ENCODE measurements at places on chromosomes 4 and X. TPM values are rescaled to one million over a fixed set of nuclear protein-coding genes. Genes with fewer than 3 reads are reported as not detected.
A peak's percentile ranks its signal among the peaks of the same experiment; 100 is the strongest.

DNA sequence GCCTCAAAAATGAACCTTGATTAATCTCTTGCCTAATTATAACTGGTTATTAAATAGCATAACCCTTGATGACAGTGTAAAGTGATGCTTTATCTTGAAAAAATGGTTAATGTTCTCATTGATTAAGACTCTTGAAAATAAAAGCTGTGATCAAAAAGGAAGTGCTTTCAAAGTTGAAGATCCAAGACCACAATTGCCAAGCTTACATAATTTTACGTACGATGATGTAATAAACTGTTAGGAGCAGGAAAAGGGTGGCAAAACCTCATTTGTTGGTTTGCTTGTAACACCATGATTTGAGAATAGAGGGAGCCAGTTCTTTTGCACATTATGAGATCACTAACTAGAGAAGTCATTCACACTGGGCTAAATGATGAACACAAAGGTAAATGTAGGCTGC is 322.2 kb downstream of the ADGRL3 start:
- DNase-seq, result no peak

The GC gene
- 3,366 TPM for total RNA-seq

GRCh38 chr4:7632341-7632740 is 197.6 kb upstream of the PSAPL1 start:
- no peak for DNase-seq

DNA sequence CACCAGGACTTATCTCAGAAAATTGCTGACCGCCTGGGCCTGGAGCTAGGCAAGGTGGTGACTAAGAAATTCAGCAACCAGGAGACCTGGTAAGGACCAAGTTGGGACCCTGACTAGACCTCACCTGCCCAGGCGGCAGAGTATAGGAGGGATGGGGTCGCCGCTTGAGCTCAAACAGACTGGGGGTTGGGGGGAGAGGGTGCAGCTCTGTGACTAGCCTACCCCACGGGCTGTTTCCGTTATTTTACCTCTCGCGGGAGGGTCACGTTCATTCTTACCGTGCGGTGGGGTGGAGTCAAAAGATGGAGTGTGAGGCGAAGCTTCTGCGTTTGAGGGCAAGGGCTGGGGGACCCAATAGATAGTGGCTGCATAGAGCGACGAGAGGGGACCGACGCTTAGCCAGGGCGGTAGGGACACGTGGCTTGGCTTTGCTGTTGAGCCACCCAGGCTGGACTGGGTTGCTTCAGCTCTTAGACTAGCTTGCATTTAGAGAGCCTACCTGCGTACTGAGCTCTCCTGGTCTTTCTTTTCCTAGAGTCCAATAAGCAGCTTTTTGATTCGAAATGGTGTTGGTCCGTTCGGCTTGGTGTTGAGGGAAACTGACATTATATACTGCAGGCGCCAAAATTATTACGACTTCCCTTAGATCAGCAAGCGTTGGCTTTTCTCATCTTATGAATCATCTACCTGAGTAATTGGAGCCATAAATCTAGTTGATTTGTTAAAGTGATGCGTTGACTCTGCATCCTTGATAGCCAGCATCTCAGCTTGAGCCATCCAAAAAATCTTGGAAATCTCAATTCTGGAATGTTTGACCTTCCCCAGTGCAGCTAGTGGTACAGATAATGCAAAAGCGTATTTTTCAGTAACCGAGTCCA is 591 bp downstream of the PRPS1 start:
- peak; percentile 46 for DNase-seq

The GPR82 gene
- total RNA-seq, result 0.28 TPM

The YY2 gene
- total RNA-seq, result 0.53 TPM

- DNase-seq, result no peak
Observed at GRCh38 chr4:185122681-185123345, 20.3 kb upstream of the SLC25A4 start.

DNA sequence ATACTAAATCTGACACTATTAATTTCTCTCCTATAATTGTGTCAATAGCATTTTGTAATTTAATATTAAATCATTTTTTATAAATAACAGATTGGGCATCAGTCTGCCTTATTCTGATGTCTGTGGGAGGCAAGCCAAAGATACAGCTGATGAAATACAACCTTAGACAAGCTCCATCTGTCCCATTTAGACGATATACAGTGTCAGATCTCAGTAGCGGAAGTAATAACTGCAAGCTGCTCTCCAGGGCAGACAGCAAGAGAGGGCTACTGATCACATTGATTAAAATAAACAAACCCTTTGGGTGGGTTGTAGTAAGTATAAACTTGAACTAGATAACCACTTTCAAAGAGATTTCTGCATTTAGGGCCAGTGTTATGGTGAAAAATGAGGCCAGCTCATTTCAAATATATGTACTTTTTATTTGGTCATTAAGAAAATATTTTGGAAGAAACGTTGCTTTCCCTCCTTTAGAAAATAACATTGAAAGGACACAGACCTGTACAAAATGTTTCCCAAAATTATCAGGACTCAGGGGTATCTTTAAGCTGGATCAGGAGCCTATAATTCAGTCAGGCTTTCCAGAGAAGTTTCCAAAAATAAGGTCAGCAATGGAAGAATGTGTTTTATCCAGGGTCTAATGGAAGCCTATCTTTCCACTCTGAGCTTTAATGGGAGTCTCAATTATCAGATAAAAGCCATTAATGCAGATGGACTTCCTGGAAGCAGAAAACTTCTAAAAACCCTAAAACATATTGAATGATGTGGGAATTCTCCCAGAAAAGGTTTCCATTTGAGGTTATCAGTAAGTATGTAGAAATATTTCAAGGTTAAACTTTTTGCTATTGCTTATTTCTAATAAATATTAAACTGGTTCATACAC is 1028.8 kb upstream of the IGFBP7 start:
- no peak for DNase-seq

- no peak for DNase-seq
Observed at GRCh38 chr4:19380600-19380999, 871.1 kb upstream of the SLIT2 start.

GRCh38 chrX:155767051-155767875 is 113.9 kb upstream of the VAMP7 start:
- peak; percentile 40 for DNase-seq

The SATL1 gene
- total RNA-seq, result not detected

DNA sequence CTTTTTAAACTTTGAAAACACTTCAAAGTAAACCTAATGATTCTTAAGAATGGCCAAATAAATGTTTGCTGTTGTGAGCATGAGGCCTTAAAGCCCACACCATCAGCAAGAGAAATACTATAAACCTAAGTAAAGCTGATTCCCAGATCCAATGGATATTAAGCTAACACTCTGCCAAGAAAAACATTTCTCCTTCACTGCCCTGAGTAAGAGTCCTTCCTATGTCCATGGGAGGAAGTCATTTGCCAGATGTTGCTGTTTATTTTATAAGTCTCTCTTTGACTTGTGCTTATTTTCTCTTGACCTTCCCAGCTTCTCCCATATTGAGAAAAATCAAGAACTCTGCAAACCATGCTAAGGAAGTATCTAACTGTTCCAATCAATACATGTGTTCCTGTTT is 154.3 kb upstream of the EDNRA start:
- no peak for DNase-seq

The TNMD gene
- total RNA-seq, result not detected

GRCh38 chr4:7206385-7206784 is 14.0 kb downstream of the SORCS2 start:
- no peak for DNase-seq

DNA sequence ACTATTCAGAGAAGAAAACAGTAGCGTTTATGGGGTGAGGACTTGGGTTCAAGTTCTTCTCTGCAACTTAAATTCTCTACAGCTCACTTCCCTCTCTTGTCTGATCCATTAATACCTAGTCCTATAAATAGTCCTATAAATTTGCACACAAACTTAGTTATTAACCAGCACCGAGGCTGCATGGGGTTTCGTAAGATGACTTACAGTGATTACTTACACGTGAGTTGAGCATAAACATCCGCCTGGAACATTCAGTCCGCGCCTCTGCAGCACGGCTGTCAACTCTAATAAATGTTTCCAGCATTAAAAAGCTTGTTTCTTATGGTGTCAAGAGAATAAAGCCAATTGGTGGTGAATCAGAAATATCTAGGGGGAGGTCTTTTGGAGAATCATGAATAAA is 103.0 kb upstream of the ENPP6 start:
- no peak for DNase-seq

DNA sequence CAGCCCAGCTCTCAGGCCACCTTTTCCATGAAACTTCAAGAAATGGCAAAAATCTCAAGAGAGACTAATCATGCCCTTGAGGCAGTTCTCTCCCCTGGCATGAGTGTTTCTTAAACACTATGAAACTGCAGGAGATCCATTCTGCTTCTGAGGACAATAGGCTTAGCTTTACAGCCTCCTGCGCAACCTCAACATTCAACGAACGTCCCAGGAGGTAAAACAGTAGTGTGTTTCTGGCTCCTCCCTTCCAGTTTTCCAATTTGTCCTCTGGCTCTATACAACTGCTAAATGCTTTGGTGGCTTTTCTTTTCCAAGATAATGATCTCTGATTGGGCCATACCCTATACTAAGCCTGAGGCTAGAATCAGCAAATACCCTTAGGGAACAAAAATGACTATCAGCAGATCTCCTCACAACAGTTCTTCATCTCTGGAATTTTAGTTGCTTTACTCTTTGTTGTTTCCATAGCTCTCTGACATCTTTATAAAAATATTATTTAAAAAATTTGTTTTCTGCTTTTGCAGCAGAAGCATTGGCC is 87.0 kb upstream of the FAT1 start:
- DNase-seq, result no peak

- DNase-seq, result no peak
Observed at GRCh38 chr4:153079857-153080391, 124.3 kb upstream of the TRIM2 start.

DNA sequence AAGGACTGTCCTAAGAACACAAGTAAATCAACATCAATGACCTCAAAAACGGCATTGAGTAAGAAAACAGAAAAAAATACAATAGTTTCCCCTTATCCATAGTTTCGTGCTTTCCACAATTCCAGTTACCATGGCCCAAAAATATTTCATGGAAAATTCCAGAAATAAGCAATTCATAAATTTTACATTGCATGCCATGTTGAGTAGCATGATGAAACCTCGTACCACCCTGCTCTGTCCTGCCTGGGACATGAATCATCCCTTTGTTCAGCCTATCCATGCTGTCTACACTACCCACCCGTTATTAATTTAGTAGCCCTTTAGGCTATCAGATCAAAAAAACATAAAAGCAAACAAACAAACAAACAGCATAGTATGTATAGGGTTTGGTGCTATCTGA is 51.1 kb downstream of the KLF3 start:
- no peak for DNase-seq

The DDIT4L gene
- 0.33 TPM for total RNA-seq

- DNase-seq, result no peak
Observed at GRCh38 chr4:136651932-136652331, 880.4 kb downstream of the PCDH18 start.

- no peak for DNase-seq
Observed at GRCh38 chr4:152992466-152992865, 56.3 kb downstream of the FHDC1 start.

The STOX2 gene
- 3.8 TPM for total RNA-seq

GRCh38 chrX:136227948-136228838 is 23.0 kb downstream of the MAP7D3 start:
- DNase-seq, result no peak

The RNF212 gene
- 0.25 TPM for total RNA-seq

- DNase-seq, result no peak
Observed at GRCh38 chr4:26287756-26288155, 33.1 kb upstream of the RBPJ start.

DNA sequence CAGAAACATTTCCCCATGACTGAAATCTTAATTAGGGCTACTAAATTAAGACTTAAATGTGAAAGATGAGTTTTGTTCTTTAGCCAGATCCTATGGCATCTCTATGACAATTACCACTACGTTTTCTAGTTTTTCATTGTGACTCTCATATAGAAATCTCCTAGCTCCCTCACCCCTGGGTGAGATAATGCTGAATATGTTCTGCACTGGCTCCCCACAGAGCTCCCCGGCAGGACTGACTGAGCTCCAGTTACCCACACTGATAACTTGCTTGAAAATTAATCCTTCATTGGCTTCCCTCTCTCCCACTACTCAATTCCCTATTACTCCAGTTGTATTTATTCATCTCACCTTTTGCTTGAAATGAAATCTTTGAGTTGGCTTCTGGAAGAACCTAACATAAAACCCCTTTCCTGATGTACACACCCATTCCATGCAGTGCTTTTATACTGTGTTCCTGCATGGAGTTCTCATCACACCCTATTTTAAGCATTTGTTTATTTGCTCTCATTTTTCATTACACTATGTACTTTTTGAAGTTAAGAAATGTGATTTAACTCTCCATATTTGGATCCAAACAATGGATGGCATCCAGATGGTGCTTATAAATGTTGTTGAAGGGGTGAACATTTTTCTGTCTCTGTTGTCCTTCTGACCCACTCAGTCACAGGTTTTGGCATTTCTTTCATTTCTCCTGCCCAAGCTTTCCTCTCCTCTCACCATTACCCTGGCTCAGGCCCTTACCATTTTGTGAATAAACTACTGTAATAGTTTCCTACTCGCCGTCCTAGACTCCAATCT is 623.4 kb downstream of the SPRY1 start:
- no peak for DNase-seq

The IL13RA2 gene
- total RNA-seq, result 0.88 TPM

The RPS6KA6 gene
- 0.58 TPM for total RNA-seq

DNA sequence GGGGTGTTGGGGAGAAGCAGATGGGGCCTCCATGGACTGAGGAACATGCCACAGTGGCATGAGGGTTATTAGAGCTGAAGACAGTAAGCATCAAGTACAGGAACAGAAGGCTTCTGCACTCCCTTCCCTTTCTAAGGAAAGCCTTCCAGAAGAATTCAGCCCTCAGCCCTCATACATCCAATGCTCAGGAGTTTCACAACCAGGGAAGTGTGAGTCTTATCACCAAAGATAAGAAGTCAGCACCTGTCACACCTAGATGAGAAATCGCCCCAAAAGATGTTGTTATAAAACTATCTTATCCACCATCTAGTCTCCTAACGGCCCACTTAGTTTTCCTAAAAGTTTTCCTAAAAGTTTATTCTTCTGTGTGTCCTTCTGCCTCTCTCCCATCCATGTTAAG is 78.0 kb upstream of the STS start:
- DNase-seq, result no peak

GRCh38 chrX:3377560-3377959 is 31.1 kb upstream of the MXRA5 start:
- no peak for DNase-seq

The RAPGEF2 gene
- 31.0 TPM for total RNA-seq

- no peak for DNase-seq
Observed at GRCh38 chrX:22378296-22378695, 105.6 kb downstream of the CBLL2 start.

The AMER1 gene
- total RNA-seq, result 5.0 TPM

DNA sequence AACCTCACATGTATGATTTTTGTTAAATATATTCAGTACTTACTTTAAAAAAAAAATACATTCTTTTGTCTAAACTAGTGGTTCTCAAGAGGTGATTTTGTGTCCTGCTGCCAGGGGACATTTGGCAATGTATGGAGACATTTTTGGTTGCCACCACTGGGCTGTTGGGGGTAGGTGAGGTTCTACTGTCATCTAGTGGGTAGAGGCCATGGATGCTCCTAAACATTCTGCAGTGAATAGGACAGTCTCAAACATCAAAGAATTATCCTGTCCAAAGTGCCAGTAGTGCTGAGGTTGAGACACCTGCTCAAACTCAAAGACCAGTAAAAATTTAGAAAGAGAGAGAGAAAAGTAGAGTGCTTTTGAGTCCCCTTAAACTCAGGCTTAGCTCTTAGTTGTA is 32.9 kb upstream of the PGM2 start:
- no peak for DNase-seq

The ZAR1 gene
- not detected for total RNA-seq
